ENCODE measurements at places on chromosomes 4 and X. TPM values are rescaled to one million over a fixed set of nuclear protein-coding genes. Genes with fewer than 3 reads are reported as not detected.

GRCh38 chr4:81427344-81427821 lies 44.3 kb downstream of the RASGEF1B start:
- H3K27me3 ChIP-seq: no peaks in the 10 kb centered on the region
- peaks cover 23% of the 10 kb centered on the region for H3K36me3 ChIP-seq
- no peak overlapping the region for H3K4me3 ChIP-seq
- H3K4me1 ChIP-seq: peaks cover 3% of the 10 kb centered on the region

GRCh38 chr4:76055016-76055415 lies 19.1 kb upstream of the CXCL11 start:
- peaks cover 24% of the 10 kb centered on the region for H3K27me3 ChIP-seq
- no peaks in the 10 kb centered on the region for H3K36me3 ChIP-seq
- H3K27ac ChIP-seq: no peak overlapping the region
- peak; percentile 44 for DNase-seq
- H3K4me1 ChIP-seq: peaks cover 35% of the 10 kb centered on the region

GRCh38 chr4:101706535-101707057 lies 83.9 kb upstream of the BANK1 start:
- no peaks in the 10 kb centered on the region for H3K4me1 ChIP-seq
- DNase-seq: no peak
- no peak overlapping the region for H3K4me3 ChIP-seq
- H3K27ac ChIP-seq: no peak overlapping the region
- H3K36me3 ChIP-seq: peaks cover 3% of the 10 kb centered on the region

The ZBTB49 gene
- total RNA-seq: 4.8 TPM

DNA sequence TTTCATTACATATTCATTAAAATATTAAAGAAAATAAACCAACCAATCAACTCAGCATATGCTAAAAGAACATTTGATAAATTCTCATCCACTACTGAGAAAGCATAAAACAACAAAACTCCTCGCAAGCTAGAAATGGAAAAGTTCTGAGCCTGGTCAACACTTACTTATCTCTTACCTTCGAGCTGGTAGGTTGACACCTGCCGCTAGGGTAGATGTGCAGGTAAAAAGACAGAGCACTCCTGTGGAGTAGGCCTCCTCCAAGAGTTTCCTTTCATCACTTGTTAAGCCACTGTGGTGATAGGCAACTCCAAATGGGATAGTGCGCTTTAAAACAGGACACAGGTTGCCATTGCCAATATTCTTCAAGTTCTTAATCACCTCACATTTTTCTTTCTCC lies 18.9 kb downstream of the HELQ start:
- H3K36me3 ChIP-seq: peaks cover 22% of the 10 kb centered on the region
- no peak overlapping the region for H3K4me3 ChIP-seq
- H3K27ac ChIP-seq: no peak overlapping the region
- no peaks in the 10 kb centered on the region for H3K27me3 ChIP-seq
- peaks cover 3% of the 10 kb centered on the region for H3K4me1 ChIP-seq

The CEP135 gene
- total RNA-seq: 12.5 TPM

Measured in activated CD8-positive, alpha-beta T cell treated with anti-CD3 and anti-CD28 coated beads for 36 hours (primary cell).